ENCODE measurements at places on chromosomes 4 and X.

DNA sequence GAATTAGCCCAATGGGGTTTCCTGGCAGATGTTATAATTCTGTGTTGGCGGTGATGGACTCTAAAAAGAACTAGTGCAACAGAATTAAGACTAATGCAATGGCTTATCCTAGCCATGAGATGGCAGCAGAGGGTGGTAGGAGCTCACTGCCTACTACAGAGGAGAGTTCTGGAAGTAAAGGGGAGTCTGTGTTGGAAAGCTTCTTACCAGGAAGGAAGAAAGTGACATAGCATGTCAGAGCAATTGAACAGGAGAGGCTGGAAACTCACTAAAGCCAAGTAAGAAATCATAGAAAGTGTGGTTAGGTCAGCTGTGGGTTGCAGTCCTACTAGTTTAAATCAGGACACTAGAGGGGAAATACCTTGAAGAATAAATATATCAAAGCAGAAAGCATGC, 6.3 kb upstream of the TRPC5OS start:
- H3K27me3 ChIP-seq: no peaks in the 10 kb centered on the region
- H3K4me1 ChIP-seq: peaks cover 8% of the 10 kb centered on the region
- H3K4me3 ChIP-seq: no peak overlapping the region
- H3K36me3 ChIP-seq: no peaks in the 10 kb centered on the region
- no peak overlapping the region for H3K27ac ChIP-seq

DNA sequence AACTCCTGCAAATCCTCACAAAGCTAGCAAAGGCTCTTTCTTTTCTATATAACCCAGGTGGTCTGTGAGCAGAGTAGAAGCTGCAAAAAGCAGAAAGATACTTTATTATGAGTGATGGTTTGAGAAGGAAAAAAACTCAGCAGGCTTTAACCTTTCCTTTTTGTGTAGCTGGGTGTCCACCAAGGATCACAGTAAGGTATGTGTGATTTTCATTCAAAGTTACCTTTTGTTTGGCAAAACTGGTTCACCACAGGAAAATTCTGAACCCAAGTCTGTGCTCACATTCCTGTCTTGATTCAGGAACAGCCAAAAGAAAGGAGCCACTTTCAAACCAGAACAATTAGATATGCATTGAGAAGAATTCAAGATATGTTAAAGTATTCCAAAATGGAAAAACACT, 35.7 kb downstream of the FRAS1 start:
- no peak overlapping the region for H3K27ac ChIP-seq
- no peak for DNase-seq
- H3K27me3 ChIP-seq: no peaks in the 10 kb centered on the region
- no peaks in the 10 kb centered on the region for H3K4me1 ChIP-seq
- no peaks in the 10 kb centered on the region for H3K36me3 ChIP-seq
- H3K4me3 ChIP-seq: no peak overlapping the region

DNA sequence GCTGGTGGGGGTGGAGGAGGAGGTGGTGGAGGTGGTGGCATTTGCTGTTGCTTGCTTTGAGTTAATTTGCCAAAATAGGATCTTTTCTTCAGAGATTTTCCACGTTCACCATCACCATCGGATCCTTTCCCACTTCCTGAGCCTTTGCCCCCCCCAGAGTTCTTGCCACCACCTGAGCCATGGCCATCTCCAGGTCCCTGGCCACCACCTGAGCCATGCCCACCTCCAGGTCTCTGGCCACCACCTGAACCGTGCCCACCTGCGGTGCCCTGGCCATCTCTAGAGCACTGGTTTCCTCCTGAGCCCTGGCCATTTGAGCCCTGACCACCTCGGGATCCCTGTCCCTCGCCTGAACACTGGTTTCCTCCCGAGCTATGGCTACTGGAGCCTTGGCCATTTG, 1.9 kb downstream of the IRS4 start:
- no peak overlapping the region for H3K4me3 ChIP-seq
- H3K36me3 ChIP-seq: no peaks in the 10 kb centered on the region
- DNase-seq: no peak
- H3K4me1 ChIP-seq: peaks cover 11% of the 10 kb centered on the region
- H3K27ac ChIP-seq: no peak overlapping the region

DNA sequence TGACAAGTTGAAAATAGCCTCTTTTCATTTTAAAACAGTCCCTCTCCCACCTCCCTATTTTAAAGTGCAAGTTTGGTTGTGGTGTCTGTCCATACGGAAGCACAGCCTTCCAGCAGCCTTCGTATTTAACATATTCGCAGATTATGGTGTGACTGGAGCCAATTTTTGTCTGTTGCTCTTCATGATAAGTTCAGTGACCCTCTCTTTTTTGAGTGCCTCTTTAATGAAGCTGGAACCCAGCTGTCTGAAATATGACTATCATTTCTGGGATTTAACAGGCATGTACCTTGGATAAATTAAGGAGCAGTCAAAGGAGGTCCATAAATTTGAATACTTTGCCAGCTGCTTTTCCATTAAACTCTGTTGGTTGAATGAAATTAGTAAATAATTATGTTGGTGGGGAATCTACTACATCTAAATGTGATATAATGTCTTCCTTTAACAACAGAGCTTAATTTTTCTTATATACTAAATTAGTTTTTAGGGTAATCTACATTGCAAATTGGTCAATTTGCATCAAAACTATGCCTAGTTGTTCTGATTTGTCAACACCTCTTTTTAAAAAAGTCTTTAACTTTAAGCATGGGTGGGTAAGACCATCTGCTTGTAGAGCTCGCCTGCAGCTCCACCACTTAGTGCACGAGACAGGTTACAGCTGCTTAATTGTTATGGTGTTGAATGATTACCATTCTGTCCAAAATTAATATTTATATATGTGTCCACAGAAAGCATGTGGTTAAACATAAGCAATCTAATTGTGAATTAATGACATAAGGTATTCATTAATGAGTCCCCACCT, 216.6 kb downstream of the DCTD start:
- no peak overlapping the region for H3K4me3 ChIP-seq
- DNase-seq: no peak
- no peaks in the 10 kb centered on the region for H3K36me3 ChIP-seq
- H3K27ac ChIP-seq: no peak overlapping the region

DNA sequence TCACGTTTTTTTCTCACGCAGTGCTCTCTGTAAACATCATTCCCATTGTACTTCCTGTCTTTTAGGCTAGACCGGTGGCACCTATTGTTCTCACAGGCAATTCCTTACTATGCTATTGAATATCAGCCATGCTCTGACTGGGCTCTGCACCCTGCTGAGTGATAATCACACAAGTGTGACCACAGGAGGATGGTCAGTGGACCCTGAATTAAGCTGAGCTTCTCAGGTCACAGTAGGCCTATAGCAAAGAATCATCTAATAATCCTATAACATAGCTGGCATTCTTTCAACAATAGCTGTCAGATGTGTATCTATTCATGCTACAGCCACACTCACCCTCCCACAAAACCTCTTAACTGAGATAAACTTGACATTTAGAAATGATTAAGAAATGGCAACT, 2399.8 kb upstream of the TENM3 start:
- no peaks in the 10 kb centered on the region for H3K36me3 ChIP-seq
- no peak overlapping the region for H3K4me3 ChIP-seq
- H3K27me3 ChIP-seq: no peaks in the 10 kb centered on the region
- no peak overlapping the region for H3K27ac ChIP-seq

DNA sequence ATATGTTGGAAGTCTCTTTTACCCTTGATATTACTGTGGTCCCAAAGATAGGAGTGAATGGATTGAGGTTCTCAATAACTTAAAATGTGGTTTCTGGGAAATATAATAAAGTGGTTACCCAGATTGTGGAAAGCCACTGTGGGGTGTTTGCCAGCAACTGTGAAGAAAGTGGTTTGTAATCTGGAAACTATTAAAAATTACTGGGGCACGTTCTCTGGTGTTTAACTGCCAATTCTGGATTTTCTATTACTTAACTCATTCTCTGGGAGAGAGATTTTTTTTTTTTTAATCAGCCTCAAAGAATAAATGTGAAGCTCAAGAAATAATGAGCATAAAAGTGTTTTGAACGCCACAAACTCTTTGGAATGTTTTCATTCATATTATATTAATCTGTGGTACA, 4.9 kb upstream of the CXCL6 start:
- peaks cover 12% of the 10 kb centered on the region for H3K4me1 ChIP-seq
- no peaks in the 10 kb centered on the region for H3K27me3 ChIP-seq
- no peaks in the 10 kb centered on the region for H3K36me3 ChIP-seq
- H3K4me3 ChIP-seq: no peak overlapping the region
- no peak for DNase-seq

DNA sequence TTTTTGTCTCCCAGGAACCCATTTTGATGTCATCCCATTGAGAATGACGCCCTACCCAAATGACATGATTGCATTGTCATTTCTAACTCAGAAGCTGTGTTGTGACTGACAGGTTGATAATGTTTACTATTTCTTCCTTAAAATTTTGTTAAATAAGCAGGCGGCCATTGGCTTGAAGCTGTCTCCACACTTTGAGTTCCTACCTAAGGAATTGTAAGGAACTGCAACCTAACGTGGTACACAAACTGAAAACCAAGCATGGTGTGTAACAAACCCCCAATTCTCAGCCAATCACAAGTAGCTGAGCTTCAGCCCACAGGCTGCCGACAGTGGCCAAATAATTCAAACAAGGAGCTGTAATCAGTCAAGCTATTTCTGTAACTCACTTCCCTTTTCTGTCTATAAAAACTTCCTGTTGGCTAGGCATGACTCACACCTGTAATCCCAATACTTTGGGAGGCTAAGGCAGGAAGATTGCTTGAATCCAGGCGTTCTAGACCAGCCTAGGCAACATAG, 2.9 kb upstream of the MND1 start:
- DNase-seq: peak; percentile 83
- H3K27me3 ChIP-seq: no peaks in the 10 kb centered on the region
- no peak overlapping the region for H3K27ac ChIP-seq

DNA sequence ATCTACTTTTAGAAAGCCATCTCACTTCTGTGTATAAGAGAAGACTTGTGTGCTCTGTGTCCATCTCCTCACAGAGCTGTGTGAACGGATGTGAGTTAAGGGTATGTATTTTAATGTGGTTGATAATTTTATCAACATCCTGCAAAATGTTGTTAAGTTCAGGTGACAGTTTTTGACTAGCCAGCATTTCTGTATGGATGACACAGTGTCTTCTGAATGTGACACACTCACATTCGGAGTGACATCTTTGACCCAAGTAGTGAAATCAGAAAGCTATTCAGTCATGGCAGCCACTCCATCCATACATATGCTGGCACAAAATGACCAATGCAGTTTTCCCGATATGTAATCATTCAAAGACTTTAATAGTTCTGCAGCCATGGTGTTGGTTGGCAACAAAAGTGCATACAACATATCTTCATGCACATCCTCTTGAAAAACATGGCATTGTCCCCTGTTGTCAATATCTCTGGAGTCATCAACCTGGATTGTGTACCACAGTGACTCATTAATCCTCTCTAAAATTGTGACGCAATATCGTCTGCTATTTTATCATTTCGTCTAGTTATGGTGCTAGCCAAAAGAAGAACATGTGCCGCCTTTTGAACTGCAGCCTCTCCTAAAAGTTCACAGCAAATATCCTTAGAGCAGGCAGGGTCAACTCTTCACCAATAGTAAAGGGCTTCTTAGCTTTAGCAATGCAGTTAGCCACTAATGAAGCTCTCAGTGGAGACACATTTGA, 6.8 kb upstream of the FGF2 start:
- H3K27me3 ChIP-seq: peaks cover 10% of the 10 kb centered on the region
- no peaks in the 10 kb centered on the region for H3K4me1 ChIP-seq
- no peak overlapping the region for H3K27ac ChIP-seq
- no peak overlapping the region for H3K4me3 ChIP-seq
- DNase-seq: peak; percentile 34
- no peaks in the 10 kb centered on the region for H3K36me3 ChIP-seq

GRCh38 chrX:150844016-150844415, 54.5 kb downstream of the CD99L2 start:
- no peak for DNase-seq
- H3K27ac ChIP-seq: no peak overlapping the region
- H3K4me3 ChIP-seq: no peak overlapping the region
- H3K36me3 ChIP-seq: no peaks in the 10 kb centered on the region
- no peaks in the 10 kb centered on the region for H3K27me3 ChIP-seq

GRCh38 chrX:130125091-130125874, 15.0 kb upstream of the ELF4 start:
- peaks cover 5% of the 10 kb centered on the region for H3K36me3 ChIP-seq
- no peak overlapping the region for H3K27ac ChIP-seq
- no peaks in the 10 kb centered on the region for H3K27me3 ChIP-seq
- H3K4me3 ChIP-seq: no peak overlapping the region
- no peak for DNase-seq
- peaks cover 8% of the 10 kb centered on the region for H3K4me1 ChIP-seq

GRCh38 chr4:96685691-96686090, 845.8 kb downstream of the PDHA2 start:
- H3K27ac ChIP-seq: no peak overlapping the region
- no peaks in the 10 kb centered on the region for H3K27me3 ChIP-seq
- DNase-seq: no peak
- H3K4me1 ChIP-seq: no peaks in the 10 kb centered on the region
- H3K4me3 ChIP-seq: no peak overlapping the region

DNA sequence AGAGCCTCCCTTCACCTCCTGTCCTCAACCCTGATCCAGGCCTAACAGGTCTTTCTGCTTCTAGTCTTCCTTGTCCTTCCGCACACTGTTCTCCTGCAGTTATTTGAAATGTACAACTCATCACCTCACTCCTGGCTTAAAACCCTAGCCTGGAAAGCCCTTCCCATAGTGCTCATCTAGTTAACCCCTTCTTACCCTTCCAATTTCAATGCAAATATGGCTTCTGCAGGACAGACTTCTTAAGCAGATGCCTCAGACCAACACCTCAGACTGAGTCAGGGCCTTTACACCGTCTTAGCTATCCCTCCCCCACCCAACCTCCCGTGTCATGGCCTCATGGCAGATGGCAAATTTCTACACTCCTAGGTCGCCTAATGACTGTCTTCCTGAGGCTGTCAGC, 130.4 kb downstream of the BCOR start:
- no peak overlapping the region for H3K27ac ChIP-seq
- H3K27me3 ChIP-seq: no peaks in the 10 kb centered on the region
- no peaks in the 10 kb centered on the region for H3K4me1 ChIP-seq
- H3K36me3 ChIP-seq: no peaks in the 10 kb centered on the region
- H3K4me3 ChIP-seq: no peak overlapping the region
- DNase-seq: no peak

DNA sequence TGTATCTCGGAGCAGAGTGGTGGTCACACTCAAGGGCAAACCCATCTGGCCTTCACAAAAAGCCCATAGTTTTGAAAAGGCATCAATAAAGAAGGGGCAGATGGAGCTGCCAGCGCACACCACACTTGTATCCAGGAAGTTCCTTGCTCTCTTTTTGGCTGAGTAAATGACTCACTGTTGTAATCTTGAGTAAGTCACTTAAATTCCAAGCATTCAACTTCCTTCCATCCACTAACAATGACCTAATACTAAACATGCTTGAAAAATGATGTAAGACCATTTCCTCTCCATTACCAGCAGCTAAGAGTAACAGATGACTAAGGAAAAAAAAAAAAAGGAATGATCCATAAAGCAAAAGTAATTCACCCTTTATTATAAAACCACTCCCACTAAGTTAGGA, 32.4 kb upstream of the MYOZ2 start:
- H3K27me3 ChIP-seq: no peaks in the 10 kb centered on the region
- H3K27ac ChIP-seq: no peak overlapping the region
- peak; percentile 71 for DNase-seq
- no peak overlapping the region for H3K4me3 ChIP-seq
- H3K36me3 ChIP-seq: no peaks in the 10 kb centered on the region
- H3K4me1 ChIP-seq: peaks cover 32% of the 10 kb centered on the region
